ENCODE measurements at places on chromosomes 7 and 10. TPM values are rescaled to one million over a fixed set of nuclear protein-coding genes. Genes with fewer than 3 reads are reported as not detected.

The GIMAP5 gene
- 1.5 TPM for polyA plus RNA-seq

The EGR2 gene
- 2.2 TPM for polyA plus RNA-seq

The GFRA1 gene
- 60.1 TPM for polyA plus RNA-seq

The EXOC6 gene
- 16.5 TPM for polyA plus RNA-seq

The TMEM196 gene
- 14.7 TPM for polyA plus RNA-seq

The GHRHR gene
- polyA plus RNA-seq = 4.3 TPM

The ARHGEF35 gene
- polyA plus RNA-seq = 0.89 TPM

The NPC1L1 gene
- 0.10 TPM for polyA plus RNA-seq

The LRRC4 gene
- polyA plus RNA-seq = 62.3 TPM

The NANOS1 gene
- polyA plus RNA-seq = 20.5 TPM

The CEP55 gene
- polyA plus RNA-seq = 5.7 TPM

The SLIT1 gene
- 237 TPM for polyA plus RNA-seq

The MRPS24 gene
- polyA plus RNA-seq = 106 TPM

The NPSR1 gene
- polyA plus RNA-seq = 0.15 TPM

The DRGX gene
- 67.8 TPM for polyA plus RNA-seq

The TAS2R5 gene
- 2.4 TPM for polyA plus RNA-seq

The ACSM6 gene
- polyA plus RNA-seq = 0.14 TPM

The CUZD1 gene
- polyA plus RNA-seq = 1.9 TPM

The AFAP1L2 gene
- 61.5 TPM for polyA plus RNA-seq

The CD36 gene
- 24.7 TPM for polyA plus RNA-seq

The MYO1G gene
- 0.56 TPM for polyA plus RNA-seq

The PILRA gene
- polyA plus RNA-seq = 6.6 TPM

The CAMK2B gene
- polyA plus RNA-seq = 132 TPM

The PHTF2 gene
- polyA plus RNA-seq = 28.8 TPM

The HMX2 gene
- polyA plus RNA-seq = 0.68 TPM

The KIAA1549 gene
- polyA plus RNA-seq = 22.6 TPM

The FASTK gene
- polyA plus RNA-seq = 71.4 TPM

The ANKRD7 gene
- 0.98 TPM for polyA plus RNA-seq

The APBB1IP gene
- polyA plus RNA-seq = 20.4 TPM

The SPDYE8 gene
- 0.36 TPM for polyA plus RNA-seq

The TLX1 gene
- polyA plus RNA-seq = not detected

The FXYD4 gene
- not detected for polyA plus RNA-seq

The TEX36 gene
- polyA plus RNA-seq = not detected

The HOXA1 gene
- polyA plus RNA-seq = 3.1 TPM

The ASB4 gene
- polyA plus RNA-seq = 0.33 TPM

The CALCR gene
- 1.1 TPM for polyA plus RNA-seq

The THNSL1 gene
- polyA plus RNA-seq = 8.8 TPM

The SSC4D gene
- 4.3 TPM for polyA plus RNA-seq

The UNCX gene
- polyA plus RNA-seq = 3.7 TPM

The AIMP2 gene
- 27.9 TPM for polyA plus RNA-seq

All from spinal cord (tissue), 10 donors.